Astrocyte of the spinal cord (primary cell): ENCODE measurements at places on chromosomes 11 and 22.
A peak's percentile ranks its signal among the peaks of the same experiment; 100 is the strongest.

DNA sequence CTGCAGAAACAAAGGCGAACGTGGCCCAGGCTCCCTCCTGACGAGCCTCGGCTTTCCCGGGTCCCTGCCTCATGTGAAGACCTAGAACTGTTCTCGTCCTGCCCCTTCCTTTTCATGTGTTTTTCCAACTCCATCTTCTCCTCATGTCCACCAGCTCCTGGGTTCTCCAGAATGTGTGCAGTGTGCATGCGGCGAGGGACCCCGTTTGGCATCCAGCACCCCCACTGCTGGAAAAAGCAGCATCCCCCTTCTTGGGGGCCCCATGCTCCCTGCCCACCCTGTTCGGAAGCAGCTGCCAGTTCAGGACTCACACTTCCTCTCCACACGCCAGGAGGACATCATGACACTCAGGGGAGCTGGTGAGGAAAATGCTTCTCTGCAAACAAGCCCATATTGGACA lies 313.5 kb downstream of the BRD1 start:
- DNase-seq = no peak

DNA sequence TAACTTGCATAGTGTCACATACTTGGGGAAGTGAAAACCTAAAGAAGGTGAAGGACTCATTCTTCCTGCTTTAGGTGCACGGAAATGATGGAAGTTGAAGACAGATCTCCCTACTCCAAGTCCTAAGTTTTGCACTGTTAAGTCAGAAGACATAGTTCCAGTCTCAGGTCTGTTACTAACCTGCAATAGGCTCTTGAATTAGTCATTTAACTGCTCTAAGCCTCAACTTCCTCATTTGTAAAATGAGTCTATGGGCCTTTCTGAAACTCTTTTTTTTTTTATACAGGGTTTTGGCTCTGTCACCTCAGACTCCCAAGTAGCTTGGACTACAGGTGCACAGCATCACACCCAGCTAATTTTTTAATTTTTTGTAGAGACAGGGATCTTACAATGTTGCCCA lies 30.8 kb upstream of the POU2AF1 start:
- no peak for DNase-seq

GRCh38 chr11:14687456-14687855 lies 43.9 kb downstream of the PDE3B start:
- no peak for DNase-seq

GRCh38 chr11:47646019-47646418 lies 3.7 kb upstream of the MTCH2 start:
- DNase-seq = no peak

GRCh38 chr22:41781507-41781906 lies 19.0 kb upstream of the CCDC134 start:
- DNase-seq = no peak

- DNase-seq = peak; percentile 30
Observed at GRCh38 chr22:26669060-26669481, 11.7 kb downstream of the MIAT start.

DNA sequence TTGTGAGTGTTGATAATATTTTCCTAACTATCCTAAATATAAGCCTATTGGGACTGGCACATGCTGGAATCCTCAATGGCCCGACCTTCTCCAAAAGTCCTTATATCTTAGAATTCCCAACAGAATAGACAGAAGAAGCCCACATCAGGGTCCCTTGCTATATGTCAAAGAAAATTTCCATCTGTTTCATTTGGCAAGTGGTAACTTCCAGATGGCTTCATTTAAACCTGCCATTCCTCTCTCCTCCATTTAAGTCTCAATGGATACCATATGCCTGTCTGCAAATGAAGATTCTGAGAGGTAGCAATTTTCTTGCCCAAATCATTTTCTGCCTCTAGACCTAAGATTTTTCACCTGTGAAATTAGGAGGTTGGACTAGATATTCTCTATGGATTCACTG lies 73.1 kb upstream of the KCNA4 start:
- DNase-seq = no peak

GRCh38 chr22:42814215-42814614 lies 42.9 kb downstream of the ARFGAP3 start:
- no peak for DNase-seq

DNA sequence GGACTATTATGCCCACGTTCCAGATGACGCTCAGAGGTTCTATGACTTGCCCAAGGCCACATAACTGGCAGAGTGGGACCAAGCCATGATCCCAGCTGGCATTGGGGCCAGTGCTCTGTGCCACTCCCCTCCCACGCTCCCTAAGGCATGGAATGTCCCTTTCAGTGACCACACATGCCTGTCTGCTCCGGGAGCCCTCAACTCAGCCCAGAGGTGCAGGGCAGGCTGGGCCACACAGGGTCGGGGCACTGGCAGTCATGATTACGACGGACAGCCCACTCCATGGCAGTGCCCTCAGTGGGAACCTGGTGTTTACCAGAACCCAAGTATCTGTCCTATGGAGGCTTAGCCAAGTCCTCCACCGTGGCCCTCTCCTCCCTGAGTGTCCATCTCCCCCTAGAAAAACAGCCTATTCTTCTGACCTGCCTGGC lies 10.0 kb downstream of the RHBDD3 start:
- DNase-seq = no peak

DNA sequence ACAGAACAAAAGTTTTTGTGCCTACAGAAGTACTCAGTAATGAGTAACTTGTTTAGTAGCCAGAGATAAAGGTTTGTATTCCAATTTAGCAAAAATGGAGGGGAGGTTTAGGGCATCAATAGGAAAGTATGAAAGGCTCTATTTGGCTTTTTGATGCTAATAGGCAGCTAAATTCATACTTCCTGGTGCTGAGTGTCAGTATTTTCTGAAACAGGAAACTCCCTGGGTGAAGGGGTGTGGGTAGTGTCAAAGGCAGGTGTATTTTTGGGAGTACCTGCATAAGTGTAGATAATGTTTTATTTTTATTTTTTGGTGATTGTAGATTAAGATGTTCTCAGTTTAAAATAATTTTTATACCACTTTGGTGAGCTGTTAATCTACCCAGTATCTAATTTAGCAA lies 29.3 kb upstream of the MMP7 start:
- no peak for DNase-seq

DNA sequence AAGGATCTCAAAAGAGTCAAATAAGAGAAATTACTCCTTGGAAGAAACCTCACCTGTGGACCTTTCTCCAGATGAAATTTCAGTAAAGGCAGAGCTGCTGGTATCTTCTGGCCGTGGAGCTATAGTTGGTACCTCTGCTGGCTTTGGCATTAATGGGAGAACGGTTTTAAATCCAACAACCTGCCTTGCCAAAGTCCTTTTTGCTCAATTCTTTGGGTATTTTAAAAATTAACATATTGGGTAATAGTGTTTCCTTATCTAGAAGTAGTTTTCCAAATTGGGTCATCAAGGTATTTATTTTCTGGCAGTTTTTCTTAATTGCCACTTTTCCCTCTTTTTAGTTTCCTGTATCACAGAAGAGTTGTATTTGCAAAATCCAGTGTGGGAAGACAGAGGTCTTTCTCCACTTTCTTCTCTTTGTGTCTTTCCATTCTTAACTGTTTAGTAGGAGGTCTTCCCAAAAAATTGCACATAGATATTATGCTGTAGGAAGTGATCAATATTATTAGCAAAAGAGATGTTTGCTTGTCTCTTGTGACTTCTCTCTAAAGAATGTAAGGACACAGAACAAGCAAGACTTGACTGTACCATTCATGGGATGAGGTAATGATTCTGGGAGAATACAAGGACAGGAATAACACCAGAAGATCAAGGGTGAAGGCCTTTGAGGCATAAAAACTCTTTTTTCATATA lies at the start of gene SAA4:
Gene SAA4 (minus strand): TSS at position 139 of the 693 bp plus-strand sequence. CDS start 876 bp downstream, outside the sequence.
- no peak for DNase-seq

GRCh38 chr22:48757581-48757980 lies 1070.1 kb downstream of the BRD1 start:
- no peak for DNase-seq

DNA sequence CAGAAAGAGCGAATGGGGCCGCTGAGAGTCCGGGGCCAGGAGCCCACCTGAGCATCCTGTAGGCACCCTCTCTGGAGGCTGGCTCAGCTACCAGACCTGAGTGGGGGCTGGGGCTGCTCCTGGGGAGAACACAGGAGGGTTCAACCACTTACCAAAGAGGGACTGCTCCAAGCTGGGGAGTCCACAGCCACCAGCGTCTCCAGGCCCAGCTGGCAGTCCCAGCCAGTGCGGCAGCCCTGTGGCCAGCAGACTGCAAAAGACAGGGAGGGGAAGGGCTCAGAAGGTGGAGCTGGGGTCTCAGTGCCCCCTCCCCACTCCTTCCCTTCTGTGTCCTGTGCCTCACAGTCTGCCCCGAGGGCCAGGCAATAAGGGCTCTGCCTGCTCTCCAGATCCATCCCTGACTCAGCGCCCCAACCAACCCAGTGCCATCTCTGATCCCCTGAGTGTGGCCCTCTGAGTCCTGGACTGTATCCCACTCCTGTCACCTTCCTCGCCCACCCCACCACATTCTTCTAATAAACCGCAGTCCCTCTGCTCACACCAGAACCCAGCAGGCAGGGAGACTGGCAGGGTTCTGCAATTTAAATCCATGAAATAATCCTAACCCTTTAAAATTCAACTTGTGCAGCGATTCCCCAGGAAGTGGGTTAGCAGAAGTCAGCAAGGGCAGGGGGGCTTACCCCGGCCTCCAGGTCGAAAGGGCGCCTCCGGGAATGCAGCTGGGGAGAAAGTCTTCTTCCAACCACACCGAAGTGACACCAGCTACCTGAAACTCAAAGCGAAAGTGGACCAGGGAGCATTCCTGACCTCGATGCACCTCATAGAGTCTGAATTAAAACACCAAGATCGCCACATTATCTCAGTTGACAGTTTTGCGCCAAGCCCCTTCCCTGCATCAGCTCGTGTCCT lies 13.3 kb downstream of the CHST1 start:
- DNase-seq = no peak

DNA sequence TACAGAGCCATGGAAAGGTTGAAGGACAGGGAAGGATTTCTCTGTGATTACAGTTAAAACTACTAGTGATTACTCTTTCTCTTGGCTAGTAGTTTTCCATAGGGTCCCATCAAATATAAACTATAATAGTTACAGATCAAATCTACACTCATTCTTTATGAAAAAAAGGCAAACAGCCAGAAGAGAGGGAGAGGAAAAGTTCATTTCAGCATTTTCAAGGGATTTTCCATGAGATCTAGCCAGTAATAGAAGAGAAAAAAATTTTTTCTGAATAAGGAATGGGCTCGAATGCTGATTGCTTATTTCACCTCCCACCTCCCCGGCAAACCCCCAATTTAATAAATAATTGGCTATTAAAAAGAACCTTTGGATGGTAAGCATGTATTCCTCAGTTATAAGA lies 74.8 kb upstream of the BLID start:
- no peak for DNase-seq

DNA sequence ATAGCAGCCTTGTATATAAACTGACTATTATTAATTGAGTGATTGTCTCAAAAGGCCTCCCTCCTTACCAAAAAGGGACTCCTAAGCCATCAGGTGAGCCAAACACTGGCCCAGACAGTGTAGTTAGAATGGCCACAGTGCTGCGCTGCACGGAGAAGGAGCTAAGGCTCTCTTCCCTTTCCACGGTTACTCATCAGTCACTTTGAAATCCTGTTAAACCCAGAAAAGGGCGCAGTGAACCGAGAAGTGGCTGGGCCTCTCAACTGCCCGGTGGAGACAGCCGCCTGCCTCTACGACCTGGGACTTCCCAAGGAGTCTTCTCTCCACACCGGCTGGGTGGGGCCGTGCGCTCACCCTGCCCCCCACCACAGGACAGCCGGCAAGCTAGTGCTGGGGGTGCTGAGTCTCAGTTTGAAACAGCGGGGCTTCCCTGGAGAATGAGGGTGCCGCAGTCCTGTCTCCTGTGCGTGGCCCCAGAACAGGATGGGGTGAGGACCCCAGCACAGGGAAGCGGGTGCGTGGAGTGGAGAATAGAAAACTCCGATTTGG lies 1.3 kb downstream of the MYH9 start:
- DNase-seq = no peak

DNA sequence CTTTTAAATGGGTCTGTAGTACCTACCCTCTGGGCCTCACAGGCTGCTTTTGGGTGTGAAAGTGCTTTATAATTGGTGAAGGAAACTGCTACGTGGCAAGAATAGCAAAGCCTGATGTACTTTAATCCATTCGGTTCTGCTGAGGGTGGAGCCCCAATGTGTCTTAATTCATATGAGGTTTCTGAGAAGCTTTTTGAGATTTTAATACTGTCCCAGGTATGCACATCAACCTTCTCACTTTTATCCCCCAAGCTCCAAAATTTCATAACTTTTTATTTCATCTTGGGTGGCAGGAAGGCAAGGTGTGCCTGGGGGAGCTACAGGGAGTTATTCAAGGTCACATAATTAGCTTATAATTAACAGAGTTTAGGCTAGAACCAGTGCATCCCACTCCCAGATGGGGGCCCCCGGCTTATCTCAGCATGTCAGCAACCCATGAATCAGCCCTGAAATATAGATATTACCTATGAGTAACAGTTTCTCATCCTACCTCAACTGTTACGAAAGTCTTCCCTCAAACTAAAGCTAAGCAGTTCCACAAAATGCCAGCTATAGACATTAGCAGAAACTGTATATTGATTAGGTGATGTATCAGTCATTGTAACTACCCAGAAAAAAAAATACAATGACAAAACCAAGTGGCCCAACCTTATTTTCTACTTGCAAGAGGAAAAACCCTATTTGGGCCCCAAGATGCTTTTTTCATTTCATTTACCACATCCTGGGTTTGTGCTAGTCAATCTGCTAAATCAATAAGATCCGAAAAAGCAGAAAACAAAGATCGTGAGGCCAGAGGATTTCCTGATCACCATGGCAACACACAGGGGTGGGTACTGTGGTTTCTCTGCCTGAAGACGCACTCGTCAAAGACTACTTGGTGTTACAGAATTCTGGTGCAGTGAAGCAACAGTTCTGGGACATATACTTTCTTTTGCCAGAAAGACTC lies 26.7 kb downstream of the CD44 start:
- DNase-seq = peak; percentile 88

GRCh38 chr11:3156282-3156660 lies 8.8 kb downstream of the OSBPL5 start:
- no peak for DNase-seq

- no peak for DNase-seq
Observed at GRCh38 chr22:49983148-49984042, 22.8 kb downstream of the PIM3 start.
